Activated CD8-positive, alpha-beta memory T cell treated with anti-CD3 and anti-CD28 coated beads for 1 hour (primary cell): ENCODE measurements at places on chromosomes 16 and 17.

DNA sequence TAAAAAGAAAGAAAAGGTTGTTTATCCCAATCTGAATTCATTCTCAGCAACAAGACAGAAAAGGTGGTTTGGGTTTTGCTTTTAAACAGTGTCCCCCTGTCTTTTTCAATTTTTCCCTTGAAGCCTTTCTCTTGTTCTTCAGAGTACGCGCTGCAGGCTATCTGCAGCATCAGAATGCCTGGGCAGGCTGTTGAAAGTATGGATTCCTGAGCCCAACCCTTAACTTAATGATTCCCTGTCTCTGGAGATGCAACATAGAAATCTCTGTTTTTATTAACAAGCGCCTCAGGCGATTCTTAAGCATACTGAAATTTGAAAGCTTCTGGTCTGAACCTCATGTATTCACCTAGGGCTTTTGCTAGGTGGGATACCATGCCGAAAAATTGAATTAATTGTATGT is 32.1 kb downstream of the DGKE start:
- no peak for DNase-seq

DNA sequence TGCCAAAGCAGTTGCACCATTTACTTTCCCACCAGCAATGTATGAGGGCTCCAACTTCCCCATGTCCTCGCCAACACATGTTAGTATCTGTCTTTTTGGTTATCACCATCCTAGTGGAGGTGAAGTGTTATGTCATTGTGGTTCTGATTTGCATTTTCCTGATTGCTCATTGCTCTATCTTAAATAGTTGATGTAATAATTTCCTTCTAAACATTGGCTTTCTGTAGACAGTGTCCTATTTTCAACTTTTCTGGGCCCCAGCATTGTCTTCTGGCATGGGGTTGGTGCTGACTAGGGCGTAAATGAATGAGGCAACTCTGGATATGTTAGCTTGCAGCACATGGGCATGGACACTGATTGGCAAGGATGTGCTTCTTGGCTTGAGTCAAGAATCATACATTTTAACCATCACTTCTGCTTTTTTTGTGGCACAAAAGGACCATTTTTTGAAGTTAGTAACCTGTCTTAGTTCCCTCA is 25.1 kb downstream of the PLCG2 start:
- DNase-seq: no peak

- no peak for DNase-seq
Measured at GRCh38 chr17:29563816-29564215, 3.0 kb downstream of the ABHD15 start.

DNA sequence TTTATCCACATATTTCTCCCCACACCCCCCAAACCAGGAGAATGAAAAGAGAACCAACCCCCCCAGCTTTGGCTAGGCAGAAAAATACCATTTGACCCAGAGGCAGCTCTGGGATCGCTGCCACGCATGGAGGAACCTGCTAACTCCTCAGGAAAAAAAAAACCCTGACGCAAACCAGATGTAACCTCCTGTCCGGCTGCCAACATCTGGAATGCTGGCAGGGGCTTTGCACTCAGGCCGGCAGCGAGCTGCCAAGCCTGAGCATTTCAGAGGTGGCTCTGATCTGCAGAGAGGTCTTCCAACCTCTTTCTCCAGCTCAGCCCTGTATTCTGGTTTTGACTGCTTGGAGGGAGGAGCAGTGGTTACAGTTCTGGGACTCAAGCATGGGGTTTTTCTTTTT is 8.2 kb downstream of the IGFBP4 start:
- no peak for DNase-seq

DNA sequence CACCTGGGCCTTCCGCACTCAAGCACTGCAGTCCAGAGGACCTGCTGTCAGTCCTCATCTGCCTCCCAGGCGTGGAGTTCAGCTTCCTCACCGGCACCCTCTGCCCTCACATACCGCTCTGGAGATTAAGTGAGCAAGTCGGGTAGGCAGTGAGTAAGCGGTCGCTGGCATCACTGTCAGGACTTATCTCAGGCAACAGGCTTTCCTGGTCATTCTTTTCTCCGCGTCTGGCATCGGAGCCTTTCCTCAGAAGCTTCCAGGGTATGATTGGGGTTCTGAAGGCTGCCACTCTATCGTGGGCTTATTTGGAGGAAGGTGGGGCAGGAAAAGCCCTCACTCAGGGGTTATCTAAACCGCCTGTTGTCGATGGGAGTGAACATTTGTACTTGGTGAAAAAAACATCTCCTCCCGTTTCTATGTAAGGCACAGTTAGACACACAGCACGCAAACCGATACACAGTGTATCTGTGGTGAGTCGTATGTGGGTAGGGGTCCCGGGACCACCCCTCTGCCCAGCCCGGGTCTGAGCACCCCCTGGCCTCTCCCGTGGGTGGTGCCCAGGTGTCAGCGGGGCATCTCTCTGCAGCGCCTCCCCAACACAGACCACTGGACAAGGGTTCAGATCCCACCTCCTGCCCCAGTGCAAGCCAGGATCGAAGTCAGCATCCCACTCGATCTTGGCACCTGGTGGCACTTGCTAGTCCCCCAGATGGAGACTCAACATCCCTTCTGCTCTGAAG is 92.5 kb upstream of the PLCG2 start:
- DNase-seq: no peak

- DNase-seq: no peak
Measured at GRCh38 chr17:8788998-8789397, 10.2 kb downstream of the MFSD6L start.

DNA sequence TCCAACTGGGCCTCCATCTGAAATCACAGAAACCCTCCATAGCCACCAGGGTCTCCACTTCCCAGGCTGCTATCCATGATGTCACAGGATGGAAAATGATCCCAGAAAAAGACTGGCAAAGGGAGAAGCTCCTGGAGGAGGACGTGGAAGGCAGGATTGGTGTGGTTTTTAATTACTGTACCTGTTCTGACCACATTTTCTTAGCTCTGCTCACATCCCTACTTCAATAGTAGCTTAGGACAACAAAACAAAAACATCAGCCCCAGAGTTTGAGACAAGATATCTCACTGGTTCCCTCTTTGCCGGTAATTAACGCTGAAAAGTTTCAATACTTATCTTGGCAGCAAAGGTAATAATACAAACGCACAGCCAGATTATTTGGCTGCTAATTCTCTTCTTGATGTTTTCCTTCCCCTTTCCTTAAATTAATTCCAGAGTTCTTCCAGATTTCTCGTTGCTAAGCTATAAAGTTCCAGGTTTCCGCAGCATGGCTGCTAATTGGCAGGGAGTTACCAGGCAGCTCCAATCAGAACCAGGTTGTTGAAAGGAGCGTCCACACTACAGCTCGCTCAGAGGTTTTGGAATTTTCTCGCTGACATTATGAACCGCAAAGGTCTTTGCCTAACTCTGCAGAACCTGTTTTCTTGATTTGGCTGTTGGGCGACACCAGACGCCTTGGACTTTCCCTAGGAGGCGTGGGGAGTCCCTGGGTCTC is 263.4 kb downstream of the MRTFB start:
- DNase-seq: no peak

DNA sequence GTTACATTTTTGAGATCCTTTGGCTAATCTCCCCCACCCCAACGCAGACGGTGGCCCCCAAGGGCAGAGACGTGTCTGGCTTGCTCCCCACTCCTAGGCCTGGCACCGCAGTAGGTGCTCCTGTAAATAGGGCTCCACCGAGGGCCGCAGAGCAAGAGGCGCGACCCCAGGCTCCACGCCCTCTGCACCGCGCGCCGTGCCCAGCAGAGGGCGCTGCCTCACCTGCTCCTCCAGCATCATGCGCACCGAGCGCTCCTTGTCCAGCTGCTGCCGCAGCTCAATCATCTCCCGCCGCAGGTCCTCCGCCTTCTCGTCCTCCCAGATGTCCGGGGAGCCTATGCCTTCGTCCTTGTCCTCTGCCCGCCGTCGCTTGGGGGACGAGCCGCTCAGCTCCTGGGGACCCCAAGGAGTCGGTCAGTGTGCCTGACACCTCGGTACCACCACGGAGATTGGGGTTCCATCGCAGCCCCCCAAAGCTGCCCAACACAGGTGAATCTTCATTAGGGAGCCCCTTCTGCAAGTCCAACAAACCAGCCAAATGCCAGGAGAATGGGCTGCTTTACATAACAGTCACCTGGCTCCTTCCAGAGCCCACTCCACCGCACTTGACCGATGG is 11.2 kb downstream of the TFAP4 start:
- no peak for DNase-seq

- no peak for DNase-seq
Measured at GRCh38 chr17:45867171-45867570, 22.5 kb downstream of the SPPL2C start.

DNA sequence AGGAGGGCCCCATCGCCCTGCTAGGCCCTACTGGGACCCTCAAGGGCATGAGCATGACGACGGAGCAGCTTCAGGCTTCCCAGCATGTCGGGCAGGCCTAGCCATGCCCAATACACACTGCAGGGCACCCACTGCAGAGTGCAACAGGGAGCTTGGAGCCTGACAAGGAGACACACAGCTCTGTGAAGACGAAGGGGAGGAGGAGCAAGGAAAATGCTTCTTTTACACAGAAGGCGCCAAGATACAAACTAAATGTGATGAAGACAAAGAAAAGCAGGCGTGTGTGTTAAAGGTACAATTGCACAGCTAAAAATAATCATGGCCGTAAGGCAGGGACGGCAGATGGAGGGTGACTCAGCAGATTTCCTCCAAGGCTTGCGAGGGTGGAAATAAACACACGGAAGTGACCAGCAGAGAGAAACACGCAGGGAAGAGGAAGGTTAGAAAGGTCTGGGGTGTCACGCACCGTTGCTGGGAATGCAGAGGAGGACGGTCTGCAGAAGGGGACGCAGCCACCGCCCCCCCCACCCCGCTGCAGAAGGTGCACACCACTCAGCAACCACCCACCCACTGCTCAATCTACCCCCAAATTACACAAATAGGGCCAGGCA is 108.5 kb downstream of the ZNF778 start:
- no peak for DNase-seq

DNA sequence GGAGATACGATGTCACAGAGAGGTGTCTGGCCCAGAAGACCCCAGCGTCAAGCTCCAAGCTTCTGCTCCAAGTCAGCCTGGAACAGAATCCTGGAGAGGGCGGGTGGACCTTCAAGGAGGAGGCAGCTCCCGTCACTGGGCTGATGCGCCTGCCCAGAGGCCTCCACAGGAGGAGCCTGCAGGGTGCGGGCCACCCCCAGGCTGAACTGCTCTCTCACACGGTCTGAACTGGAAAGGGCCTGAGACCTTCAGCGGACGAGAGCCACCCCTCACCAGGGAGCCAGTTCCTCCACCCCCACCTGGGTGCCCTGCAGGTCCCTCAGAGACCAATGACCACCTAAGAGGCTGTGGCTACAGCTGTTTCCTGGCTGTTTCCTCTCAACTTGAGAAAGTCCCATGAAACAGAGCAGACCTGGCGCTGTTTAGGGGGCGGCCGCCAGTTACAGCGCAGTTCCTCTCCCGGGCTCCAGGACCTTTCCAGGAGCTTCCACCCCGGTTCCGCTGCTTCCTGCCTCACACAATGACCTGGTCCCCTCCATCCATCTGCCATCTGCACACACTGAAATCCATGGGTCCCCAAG is 36.0 kb upstream of the KLHDC4 start:
- no peak for DNase-seq

- no peak for DNase-seq
Measured at GRCh38 chr17:35132816-35133550, 9.1 kb downstream of the NLE1 start.

DNA sequence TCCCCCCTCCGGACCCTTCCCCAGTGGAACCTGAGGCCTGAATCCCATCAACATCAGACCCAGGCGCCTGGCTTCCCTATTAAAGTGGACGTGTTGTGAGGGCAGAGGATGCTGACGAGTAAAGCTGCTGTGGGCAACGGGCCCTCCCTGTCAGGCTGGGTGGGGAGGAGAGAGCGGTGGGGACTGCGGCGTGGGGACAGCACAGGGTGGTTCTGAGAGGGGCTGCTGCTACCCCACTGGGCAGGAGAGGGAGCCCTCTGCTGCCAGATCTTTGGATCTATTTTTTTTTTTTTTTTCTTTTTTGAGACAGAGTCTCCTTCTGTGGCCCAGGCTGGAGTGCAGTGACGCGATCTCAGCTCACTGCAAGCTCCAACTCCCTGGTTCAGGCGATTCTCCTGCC is 5.9 kb downstream of the CA5A start:
- DNase-seq: no peak

- DNase-seq: no peak
Measured at GRCh38 chr17:40303708-40304551, 5.0 kb upstream of the RARA start.

GRCh38 chr16:83098536-83098935 is 471.8 kb downstream of the CDH13 start:
- DNase-seq: no peak

GRCh38 chr16:979859-980594 is 1.5 kb upstream of the SOX8 start:
- no peak for DNase-seq

DNA sequence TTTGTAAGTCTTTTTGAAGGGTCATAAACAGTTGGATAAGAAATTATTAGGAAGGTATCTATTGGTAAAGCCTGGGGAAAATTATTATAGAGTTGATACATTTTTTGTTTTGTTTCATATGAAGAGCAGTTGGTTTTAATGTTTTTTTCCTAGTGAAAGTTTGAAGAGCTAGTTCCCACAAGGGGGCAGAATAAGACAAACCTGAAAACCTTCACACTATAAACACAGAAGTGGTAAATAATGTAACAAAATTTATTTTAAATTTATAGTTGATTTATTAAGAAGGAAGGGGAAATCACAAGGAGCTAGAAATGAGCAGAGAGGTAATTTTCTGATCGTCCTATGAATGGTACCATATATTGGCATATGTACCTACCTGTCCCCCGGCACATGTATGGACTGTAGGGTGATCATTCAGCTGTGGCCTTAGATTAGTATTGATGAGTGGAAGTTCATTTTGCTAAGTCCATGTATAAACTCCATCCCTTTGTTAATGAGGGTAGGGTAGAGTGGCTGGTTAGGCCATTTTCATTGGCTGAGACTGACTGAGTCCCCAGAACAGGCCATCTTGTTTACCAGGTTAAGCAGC is 116.3 kb downstream of the TANC2 start:
- DNase-seq: no peak

- no peak for DNase-seq
Measured at GRCh38 chr17:81867991-81868673, 3.0 kb downstream of the ARHGDIA start.

DNA sequence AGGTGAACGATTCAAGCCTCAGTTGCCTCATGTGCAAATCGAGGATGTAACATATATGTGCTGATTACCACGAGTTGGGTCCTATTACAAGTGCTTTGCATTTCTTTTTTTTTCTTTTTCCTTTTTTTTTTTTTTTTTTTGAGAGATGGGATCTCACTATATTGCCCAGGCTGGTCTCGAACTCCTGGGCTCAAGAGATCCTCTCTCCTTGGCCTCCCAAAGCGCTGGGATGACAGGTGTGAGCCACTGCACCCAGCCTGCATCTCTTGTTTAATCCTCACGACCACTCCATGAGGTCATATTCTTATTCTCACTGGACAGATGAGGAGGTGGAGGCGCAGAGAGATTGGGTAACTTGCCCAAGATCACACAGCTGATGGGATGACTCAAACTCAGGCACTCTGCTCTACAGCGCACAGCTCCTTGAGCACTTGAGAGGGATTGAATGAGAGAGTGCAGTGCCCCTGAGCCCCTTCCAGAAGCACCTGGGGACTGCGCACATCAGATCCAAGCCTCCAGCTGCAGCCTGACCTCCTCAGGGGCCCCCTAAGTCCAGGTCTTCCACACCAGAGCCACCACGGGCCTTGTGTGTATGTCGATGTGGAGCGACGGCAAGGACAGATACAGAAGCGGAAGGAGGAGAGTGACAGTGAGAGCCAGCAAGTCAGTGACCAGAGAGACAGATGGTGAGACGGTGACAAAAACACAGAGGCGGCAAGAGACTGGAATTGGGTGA is 4.9 kb downstream of the STX1B start:
- DNase-seq: no peak

GRCh38 chr16:86129541-86129940 is 230.6 kb downstream of the IRF8 start:
- no peak for DNase-seq

GRCh38 chr16:76976101-76976500 is 214.9 kb upstream of the MON1B start:
- no peak for DNase-seq
